ENCODE measurements at places on chromosomes 12 and 14.

- no peak for DNase-seq
These were observed 136.4 kb downstream of the PHLDA1 start for GRCh38 chr12:75894965-75895754.

DNA sequence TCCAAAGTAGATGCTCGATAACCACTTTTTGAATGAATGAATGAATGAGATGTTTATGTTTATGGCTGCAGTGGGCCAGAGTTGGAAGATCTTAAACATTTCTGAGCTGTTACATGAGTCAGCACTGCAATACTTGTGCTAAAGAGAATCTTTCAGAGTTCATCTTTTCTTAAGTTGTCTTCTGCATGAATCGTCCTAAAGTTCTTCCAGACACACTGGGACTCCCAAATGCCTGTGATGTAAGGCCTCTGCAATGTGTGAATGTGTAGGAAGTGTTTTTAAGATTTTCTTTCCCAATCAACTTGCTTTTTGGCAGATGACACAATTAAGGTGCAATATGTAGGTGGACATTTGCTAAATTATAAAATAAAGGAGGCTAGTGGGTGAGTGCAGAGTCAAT, 50.3 kb upstream of the TRIM9 start:
- no peak for DNase-seq

DNA sequence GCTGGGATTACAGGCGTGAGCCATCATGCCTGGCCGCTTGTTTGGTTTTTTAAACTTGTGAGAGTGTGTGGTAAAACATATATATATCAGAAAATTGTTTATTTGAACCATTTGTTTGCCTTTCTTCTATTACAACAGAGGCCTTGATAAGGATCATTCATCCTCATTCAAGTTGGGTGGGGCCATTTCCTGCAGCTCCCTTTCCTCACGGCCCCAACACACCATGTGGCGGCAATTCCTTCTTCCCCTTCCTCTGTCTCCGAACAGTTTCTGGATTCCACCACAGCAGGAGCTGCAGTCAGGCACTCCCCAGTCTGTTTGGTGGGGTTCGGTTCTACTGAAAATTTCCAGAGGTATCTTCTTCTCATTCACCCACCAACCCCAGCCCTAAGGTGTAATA, 42.0 kb upstream of the RASSF3 start:
- no peak for DNase-seq

DNA sequence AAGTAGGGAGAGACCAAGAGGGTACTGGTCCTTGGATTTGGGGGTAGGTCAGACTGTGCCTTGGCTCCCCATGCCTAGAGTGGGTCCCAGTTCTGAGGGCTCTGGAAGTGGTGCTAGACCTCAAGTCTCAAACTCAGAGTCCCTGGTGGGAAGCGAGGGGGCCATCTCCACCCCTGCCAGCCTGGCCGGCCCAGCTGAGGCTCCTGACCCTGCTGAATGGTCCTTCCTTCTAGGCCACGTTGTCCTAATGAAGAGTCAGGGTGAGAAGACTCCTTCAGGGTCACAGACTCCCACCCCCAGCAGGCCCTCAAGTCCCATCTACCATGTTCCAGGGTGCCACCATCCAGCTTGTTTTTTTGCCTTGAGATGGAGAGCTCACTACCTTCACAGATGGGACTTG, 12.9 kb downstream of the SERPINA6 start:
- no peak for DNase-seq

DNA sequence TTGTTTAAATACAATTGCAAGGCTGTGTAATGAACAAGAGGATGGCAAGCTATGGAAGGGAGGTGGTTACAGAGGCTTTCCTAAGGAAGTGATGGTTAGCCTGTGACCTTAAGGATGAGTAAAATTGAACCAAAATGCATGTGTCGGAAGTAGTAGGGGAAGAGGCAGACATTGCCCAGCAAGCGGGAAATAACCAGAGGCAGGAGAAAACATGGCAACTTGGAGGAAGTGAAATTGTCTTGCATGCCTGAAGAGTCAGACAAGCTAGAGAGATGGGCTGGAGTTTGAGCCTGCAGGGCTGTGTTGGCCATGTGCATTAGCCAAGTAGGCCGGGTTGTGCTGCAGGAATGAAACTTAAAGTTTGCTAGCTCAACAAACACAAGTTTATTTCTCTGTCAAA, 96.2 kb downstream of the BTG1 start:
- DNase-seq = no peak

GRCh38 chr12:48810903-48811431, 7.3 kb upstream of the CACNB3 start:
- DNase-seq = no peak

DNA sequence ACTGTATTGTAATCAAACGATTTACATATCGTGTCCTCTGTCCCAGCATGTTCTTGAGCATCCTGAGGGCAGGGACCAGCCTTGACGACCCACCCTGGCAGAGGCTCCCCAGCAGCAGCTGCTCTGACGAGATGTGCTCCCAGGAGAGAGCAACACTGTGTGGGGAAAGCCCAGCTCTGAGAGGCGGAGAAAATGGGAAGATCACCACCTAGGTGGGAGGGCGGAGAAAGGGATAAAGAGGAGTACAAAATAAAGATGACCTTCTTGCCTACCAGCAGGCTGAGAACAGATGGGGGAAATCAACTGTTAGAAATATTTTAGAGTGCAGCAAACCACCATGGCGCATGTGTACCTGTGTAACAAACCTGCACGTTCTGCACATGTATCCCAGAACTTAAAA, 71.5 kb upstream of the CAPRIN2 start:
- no peak for DNase-seq

GRCh38 chr12:76508128-76508980, 51.2 kb downstream of the OSBPL8 start:
- no peak for DNase-seq

DNA sequence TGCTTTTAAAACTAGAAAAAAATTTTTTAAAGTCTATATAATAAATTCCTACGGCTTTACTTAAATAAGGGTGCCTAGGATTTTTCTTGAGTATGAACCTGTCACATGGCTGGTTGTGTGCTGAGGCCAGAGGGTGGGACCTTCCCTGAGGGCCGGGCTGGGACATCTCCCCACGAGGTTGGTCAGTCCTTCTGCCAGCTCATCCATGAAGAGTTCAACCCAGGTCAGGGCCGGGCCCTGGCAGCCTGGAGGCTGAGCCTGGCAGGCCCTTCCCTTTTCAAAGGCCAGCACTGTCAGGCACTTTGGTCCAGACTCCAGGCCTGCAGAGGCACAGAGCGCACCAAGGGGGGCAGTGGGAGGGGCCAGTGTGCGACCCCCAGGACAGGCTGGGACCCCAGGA, 31.7 kb downstream of the TNFAIP2 start:
- no peak for DNase-seq

GRCh38 chr14:63299351-63300110, 19.2 kb downstream of the GPHB5 start:
- DNase-seq = no peak

- no peak for DNase-seq
These were observed 3.0 kb upstream of the CRACR2A start for GRCh38 chr12:3755898-3756297.

DNA sequence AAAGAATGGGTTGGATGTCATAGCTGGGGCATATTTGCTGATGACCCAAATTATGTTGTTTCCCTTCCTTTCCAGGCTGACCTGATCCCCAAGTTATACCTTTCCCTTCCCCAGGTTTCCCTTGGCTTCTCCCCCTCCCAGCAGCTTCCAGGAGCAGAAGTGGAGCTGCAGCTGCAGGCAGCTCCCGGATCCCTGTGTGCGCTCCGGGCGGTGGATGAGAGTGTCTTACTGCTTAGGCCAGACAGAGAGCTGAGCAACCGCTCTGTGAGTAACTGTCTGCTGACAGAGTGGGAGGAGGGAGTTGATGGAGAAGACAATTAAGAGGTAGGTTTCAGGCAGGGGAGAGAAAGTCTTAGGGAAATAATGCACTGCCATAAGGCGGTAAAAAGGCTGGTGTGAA, 25.0 kb downstream of the A2ML1 start:
- DNase-seq = no peak

DNA sequence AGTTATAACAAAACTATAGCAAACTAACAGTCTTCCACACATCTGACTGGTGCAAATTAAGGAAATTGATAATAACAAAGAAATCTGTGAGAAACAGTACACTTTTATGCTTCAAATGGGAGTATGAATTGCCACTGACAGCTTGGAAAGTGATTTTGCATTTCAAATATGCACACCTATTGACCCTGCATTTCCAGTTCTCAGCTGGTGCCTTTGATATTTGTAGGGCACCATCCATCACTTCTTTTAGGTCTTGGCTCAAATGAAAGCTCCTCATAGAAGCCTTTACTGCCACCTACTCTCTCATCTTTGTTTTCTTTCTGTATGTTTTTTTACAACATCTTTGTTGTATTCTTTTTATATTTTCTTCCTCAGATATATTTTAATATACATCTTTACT, 125.1 kb downstream of the ST8SIA1 start:
- no peak for DNase-seq

DNA sequence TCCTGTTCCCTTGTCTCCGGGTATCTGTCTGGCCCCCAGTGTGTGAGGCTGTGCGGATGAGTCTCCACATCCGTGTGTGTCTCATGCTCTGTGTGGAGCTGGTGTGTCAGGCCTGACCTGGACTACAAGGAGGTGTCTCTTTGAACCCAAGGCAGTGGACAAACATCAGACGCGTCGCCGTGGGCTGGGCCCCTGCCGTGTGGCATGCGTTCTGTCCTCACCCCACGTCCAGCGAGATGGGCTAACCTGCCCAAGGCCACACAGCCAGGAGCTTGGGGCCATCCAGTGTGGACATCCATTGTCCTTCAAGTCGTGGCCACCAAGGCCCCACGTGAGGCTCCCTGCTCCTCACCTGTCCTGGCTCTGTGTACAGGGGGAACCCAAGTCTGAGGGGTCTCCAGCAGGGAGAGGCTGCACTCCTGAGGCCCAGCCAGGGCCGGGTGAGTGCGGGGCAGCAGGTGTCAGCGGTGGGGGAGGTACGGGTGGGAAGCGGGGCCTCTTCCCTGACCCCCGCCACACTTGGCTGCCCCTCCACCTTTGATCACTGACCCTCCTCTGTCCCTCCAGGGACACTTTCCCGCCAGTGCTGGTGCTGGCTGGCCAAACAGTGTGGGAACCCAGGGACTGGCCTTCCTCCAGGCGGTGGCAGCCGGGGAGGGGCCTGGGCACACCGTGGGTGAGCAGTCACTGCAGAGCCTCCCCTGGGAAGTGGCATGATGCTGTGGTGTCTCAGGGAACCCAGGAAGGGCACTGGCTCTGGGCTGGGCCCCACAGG, 48.5 kb downstream of the CYP46A1 start:
- DNase-seq = no peak

GRCh38 chr14:92258934-92259333, 64.0 kb upstream of the SLC24A4 start:
- DNase-seq = no peak

DNA sequence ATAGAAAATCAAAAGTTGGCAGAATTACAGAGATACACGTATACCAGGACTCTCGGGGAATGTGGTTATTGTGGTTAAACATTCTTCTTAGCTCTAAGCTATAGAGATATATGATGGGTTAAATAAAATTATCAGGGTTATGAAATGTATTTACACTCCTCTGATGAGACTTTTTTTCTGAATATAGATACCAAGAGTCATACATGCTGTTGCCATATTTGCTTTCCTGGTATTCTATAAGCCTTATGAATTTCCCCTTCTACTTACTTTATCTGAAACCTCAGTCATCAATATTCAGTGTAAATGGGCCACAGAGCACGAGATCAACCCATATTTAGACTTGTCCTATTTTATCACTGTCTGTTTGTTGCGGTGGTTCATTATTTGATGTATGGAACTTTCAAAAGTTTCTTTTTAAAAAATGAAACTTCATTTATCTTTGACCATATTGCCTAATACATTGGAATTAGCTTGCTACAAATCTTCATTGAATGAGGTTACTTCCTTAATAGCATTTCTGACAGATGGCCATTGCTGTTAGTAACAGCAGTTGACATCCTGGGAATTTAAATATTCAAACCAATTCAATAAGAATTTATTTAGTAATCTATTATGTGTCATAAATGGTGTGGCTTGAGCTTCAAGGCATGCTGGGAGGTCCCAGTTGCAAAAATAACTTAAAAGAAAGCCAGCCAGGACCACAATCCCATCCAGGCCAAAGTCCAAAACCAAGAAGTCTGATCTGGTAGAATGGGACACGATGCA, 393.5 kb downstream of the PCNX1 start:
- no peak for DNase-seq

GRCh38 chr12:51163795-51164194, 9.1 kb downstream of the TFCP2 start:
- no peak for DNase-seq

- no peak for DNase-seq
These were observed 21.0 kb upstream of the EMP1 start for GRCh38 chr12:13175499-13175898.

- no peak for DNase-seq
These were observed 10.5 kb downstream of the RNASE10 start for GRCh38 chr14:20515846-20516245.

- DNase-seq = no peak
These were observed 170.7 kb upstream of the KITLG start for GRCh38 chr12:88750867-88751543.

- no peak for DNase-seq
These were observed 3.6 kb downstream of the CBX5 start for GRCh38 chr12:54276368-54276767.

DNA sequence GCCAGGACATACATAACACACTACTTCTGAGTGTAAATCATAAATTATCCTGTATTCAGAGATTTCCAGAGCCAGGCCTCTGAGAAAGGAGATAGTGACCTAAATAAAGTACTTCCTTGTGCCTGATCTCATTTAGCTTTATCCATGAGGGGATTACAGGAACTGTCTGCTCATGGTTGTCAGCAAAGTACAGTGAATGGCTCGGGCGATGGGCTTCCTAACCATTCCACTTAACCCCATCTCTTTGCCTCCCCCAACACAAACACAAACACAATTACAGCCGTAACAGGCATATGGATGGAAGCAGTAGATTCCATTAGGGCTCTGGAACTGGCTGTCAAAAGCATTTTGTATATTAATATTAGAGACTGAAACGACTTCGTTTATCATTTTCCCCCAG, 206.7 kb upstream of the CPNE8 start:
- no peak for DNase-seq

DNA sequence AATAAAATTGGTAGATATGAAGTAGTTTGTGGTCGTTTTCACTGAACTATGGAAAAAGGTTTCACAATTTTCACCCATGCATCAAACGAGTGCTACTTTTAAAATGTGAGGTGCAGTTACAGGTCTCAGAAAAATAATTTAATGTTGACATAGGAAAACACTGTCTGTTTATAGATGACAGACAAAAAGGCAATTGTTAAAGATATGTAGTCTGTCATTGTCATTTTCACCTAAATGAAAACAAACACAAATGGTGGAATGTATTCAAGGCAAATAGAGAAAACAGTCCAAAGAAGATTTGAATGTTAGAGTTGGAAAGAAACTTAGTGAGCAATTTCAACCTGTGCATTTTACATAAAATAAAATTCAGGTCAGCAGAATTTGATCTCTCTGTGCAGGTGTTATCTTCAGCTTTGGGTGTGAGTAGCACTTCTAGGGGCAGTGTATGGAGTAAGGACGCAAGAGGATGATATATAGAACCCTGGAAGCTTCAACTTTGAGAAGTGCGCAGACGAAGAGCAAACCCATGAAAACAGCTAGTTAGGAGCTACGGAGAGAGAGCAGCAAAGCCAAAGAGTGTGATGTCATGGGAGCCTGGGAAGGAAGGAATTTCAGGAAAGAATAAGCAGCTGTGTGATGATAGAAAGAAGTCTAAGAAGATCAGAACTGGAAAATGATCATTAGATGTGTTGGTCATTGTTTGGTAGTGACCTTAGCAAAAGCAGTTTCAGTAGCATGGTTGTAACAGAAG, 6.2 kb downstream of the RERG start:
- DNase-seq = no peak
